ENCODE measurements at places on chromosomes 11 and 22. TPM values are rescaled to one million over a fixed set of nuclear protein-coding genes. Genes with fewer than 3 reads are reported as not detected.

The KCNJ1 gene
- total RNA-seq, result not detected

The OR10A4 gene
- total RNA-seq, result not detected

The FAM227A gene
- total RNA-seq, result 5.1 TPM

DNA sequence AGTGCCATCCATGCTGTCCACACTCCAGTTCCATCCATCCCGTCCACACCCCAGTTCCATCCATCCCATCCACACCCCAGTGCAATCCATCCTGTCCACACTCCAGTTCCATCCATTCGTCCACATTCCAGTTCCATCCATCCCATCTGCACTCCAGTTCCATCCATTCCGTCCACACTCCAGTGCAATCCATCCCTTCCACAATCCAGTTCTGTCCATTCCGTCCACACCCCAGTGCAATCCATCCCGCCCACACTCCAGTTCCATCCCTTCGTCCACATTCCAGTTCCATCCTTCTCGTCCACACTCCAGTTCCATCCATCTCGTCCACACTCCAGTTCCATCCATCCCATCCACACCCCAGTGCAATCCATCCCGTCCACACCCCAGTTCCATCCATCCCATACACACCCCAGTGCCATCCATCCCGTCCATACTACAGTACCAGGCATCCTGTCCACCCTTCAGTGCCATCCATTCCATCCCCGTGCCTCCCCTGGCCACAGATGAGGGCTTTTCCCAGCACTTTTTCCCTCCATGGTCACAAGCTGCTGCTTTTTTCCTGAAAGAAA is 704.0 kb downstream of the BRD1 start:
- DNase-seq, result no peak

- peak; percentile 27 for DNase-seq
These were observed 42.6 kb upstream of the SMCO4 start for GRCh38 chr11:93585758-93586157.

GRCh38 chr22:39098026-39098425 is 982 bp downstream of the APOBEC3H start:
- DNase-seq, result no peak

DNA sequence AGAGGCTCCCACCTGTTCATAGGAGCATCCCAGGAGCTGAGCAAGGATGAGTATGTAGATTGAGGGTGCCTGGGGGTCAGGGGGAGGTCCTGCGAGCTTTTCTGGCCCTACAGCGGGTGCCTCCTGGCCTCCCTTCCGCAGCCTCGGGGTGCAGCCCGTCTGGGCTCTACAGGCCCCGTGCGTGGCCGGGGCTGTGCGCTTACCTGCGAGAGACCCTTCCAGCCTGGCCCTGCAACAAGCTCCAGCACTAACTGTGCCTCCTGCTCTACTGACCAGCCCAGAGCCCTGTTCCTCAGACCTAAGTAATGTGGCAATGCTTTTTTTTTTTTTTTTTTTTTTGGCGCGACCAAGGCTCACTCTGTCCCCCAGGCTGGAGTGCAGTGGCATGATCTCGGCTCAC is 1129.1 kb downstream of the BRD1 start:
- DNase-seq, result no peak

Measured in mucosa of gallbladder (tissue), 1 donor.